ENCODE measurements at places on chromosomes 6 and 20. TPM values are rescaled to one million over a fixed set of nuclear protein-coding genes. Genes with fewer than 3 reads are reported as not detected.

- no peak for DNase-seq
Measured at GRCh38 chr6:166749666-166750065, 122.6 kb upstream of the RPS6KA2 start.

DNA sequence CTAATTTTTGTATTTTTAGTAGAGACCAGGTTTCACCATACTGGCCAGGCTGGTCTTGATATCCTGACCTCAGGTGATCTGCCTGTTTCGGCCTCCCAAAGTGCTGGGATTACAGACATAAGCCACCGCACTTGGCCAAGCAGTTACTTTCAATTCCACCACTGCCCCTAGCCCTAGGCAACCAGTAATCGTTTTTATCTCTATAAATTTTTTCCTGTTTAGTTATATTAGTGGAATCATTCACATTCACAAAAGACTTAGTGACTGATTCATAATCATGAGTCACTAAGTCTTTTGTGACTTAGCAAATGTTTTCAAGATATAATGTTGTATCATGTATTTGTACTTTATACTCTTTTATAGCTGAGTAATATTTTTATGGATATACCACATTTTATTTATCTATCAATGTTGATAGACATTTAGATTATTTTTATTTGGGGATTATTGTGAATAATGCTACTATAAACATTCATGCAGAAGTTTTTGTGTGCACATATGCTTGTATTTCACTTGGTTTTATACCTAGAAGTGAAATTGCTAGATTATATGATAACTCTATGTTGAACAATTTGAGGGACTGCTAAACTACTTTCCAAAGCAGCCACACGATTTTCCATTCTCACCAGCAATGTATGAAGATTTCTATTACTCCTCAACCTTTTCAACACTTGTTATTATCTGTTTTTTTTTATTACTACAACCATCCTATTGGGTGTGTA is 421.4 kb upstream of the ID4 start:
- peak; percentile 67 for DNase-seq

GRCh38 chr20:41367956-41368355 is 1.3 kb upstream of the EMILIN3 start:
- DNase-seq = no peak

- no peak for DNase-seq
Measured at GRCh38 chr6:165929607-165930006, 238.0 kb downstream of the TBXT start.

GRCh38 chr6:13787137-13787536 is 27.2 kb downstream of the MCUR1 start:
- DNase-seq = no peak

DNA sequence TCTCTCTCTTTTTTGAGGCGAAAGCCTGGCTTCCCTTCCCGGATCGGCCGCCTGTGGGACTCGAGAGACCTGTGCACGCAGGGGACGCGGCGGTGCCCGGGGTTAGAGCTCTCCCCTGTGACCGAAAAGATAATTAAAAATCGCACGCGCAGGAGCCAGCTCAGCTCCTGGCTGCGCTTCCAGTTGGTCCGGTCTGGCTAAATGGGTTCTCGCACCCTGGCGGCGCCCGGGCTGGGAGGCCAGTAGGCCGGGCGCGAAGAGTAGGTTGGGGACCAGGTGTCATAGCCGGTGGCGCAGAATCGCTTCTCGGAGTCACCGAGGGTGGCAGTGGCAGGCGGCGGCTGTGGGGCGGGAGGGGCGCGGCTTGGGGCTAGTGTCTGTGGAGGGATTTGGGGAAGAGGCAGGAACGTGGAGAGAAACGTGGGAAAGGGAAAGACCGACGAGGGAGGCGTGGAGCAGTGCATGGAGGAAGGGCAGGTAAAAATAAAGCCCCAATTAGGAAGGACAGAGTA is 41.9 kb upstream of the SUPT3H start:
- DNase-seq = no peak

DNA sequence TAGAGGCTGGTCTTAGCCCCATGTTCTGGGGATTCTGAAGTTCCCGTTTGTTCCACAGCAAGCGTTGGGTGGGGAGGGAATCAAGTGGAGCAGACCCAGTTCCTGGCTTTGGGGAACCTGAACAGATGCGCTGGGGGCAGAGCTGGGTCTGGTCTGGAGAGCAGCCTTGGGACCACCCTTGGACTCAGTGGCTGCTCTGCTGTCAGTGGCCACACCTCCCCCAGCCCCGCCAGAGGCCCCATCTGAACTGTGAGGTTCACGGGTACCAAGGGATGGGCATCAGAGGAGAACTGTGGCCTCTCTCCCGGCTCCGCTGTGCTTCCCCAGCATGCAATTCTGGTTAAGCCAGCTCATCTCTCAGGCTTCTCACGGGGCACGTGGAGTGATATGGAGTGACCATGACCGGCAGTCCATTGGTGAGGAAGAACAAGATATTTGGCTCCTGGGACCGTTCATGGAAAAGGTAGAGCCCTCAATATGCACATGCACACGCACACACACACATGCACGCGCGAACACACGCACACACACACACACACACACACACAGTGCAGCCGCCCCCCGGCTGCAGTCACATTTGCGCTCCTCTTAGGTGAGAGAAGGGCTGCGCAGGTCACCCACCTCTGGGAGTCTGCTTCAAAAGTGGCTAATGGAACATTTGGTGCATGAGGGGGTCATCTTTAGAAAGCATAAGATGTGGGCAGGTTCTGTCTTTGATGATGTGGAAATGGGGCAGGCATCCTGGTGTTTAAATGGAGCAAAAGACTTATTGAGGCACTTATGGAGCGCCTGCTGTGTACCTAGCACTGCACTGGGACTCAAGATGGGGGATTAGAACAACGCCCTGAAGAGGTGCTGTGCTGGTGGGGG is 6.0 kb downstream of the DLGAP4 start:
- no peak for DNase-seq

GRCh38 chr20:38962928-38963401 is 821 bp downstream of the DHX35 start:
- no peak for DNase-seq

DNA sequence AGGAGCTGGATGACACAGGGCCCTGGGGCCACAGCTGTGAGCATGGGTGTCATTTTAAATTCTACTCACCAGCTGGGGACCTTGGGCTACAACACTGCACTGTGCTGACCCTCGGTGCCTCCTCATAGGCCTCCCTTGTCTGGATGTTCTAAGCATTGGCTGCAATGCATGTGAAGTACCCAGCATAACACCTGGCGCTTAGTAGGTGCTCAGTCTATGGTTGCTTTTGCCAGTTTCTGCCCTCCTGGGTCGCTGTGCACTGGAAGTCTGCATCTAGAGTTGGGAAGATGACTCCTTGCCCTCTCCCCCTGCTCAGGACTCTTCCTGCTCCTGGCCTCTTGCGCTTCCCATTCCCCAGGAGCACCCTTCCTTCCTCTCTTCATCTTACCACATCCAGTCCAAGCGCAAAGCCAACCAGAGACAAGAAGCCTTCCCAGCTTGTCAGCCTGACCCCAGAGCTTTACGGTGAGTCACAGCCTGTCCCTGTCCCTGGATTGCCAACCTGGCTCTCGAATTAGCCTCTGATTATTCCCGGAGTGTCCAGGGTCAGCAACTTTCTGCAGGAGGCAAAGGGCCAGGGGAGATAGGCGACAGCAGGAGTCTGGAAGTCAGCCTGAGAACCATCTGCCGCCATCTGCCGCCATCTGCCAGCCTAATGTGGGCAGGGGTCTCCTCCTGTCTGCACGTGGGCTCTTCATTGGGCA is 8.8 kb downstream of the SLC13A3 start:
- DNase-seq = no peak

- peak; percentile 75 for DNase-seq
Measured at GRCh38 chr6:12289365-12289919, 719 bp upstream of the EDN1 start.

GRCh38 chr20:12331236-12331635 is 413.5 kb downstream of the BTBD3 start:
- no peak for DNase-seq

DNA sequence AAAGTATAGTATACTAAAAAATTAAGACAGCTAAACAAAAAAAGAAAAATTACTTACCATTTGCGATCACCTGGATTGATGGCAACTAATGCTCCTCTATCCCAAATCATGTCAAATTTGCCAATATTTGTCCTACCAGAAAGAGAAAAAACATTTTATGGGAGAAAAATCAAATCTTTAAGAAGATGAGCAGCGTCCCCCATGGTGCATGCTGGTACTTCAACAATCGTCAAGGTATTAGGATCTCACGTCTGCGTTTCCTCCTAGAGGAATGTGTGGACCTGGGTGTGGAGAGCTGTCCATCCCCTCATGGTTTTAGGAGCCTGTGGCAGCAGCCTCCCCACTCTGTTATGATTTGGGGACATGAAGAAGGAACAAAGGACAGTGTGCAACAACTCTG is 16.0 kb downstream of the TPMT start:
- no peak for DNase-seq

DNA sequence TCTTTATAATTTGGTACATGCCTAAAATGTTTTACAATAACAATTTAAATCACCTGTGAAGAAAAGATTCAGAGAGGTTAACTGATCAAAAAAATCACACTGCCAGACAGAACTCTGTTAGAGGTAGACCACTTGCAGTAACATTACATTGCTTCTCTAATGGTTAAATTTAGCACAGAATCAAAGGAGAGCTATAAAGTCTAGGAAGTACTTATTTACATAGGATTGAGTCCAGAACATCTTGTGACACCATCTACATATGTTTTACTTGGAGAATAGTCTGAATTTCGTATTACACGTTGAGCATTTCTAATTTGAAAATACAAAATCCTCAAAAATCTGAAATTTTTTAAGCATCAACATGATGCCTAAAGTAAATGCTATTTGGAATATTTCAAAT is 17.2 kb upstream of the TBC1D20 start:
- no peak for DNase-seq

DNA sequence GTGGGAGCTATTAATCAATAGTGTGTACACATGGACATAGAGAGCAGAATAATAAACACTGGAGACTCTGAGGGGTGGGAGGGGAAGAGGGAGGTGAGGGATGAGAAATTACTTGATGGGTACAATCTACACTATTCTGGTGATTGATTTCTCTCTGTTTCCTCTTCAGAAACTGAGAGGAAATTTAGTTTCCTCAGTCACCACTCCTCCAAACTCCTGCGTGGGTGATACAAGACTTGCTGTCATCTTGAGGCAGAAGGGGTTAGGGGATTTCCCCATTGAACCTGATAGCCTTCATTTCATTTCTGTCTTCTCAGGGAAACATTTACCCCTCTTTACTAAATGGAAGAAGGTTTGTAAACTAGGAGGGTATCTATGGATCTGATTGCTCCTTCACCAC is 84.3 kb upstream of the ESR1 start:
- DNase-seq = no peak

- peak; percentile 17 for DNase-seq
Measured at GRCh38 chr6:158322724-158323560, 10.7 kb downstream of the TULP4 start.

DNA sequence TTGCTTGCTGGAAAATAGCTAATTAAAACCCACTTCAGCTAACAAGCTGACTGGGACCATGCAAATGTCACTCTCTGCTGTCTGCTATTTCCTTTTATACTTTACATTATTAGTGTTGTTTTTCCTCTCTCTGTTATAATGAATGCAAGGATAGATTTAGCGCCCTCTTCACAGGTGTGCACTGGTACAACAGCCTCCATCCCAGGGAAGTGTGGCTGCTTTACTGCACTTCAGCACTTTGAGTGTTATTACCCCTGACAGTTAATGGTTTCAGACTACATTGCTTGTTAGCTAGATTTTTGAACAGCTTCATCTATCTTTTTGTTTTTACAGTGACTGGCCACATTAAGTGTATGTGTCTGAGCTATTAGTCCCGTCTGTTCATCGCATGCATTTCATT is 405.7 kb downstream of the RNF144B start:
- no peak for DNase-seq

DNA sequence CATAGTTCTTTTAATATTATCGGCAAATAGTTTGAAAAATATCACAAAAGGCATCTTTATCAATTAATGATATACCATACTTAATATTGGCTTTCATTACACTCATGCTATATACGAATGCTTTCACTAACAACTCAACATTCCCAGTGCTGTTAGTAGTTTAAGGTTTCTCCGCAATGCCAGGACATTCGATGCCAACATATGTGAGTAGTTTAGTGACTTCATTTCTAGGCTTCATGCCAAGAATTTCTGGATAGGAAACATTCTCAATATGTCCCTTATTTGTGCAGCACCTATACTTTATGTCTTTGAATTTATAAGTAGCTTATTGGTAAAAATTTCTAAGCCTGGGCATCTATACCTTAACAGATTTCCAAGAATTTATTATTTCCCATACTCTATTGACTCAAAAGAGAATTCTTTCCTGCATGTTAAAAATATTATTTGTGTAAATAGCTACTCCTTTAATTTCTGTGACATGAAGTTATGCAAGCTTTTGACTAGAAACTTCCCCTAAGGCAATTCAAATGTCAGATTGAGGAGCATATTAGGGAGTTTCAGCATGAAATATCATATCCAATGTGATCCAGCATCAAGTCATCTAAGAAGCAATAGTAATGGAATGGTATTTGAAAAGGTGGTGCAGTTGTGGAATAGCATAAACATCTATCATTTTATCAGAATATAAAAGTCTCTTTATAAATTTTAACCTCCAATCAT is 236.0 kb upstream of the STXBP5 start:
- peak; percentile 70 for DNase-seq

DNA sequence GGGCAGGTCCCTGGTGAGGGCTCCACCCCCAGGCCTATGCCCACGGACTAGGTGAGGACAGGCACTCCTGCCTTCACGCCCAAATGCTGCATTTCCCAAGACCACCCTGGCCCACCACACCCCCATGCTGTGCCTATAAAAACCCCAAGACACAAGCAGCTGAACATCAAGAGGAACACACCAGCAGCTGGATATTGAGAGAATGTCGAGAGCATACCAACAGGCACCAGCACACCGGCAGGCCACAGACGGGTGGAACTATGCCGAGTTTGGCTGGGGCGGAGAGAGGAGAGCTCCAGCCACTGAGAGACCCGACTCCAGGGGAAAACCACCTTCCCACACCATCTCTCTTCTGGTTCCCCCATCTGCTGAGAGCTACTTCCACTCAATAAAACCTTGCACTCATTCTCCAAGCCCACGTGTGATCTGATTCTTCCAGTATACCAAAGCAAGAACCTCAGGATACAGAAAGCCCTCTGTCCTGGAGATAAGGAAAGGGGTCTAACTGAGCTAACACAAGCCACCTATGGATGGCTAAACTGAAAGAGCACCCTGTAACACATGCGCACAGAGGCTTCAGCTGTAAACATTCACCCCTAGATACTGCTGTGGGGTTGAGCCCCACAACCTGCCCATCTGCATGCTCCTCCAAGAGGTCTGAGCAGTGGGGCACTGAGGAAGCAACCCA is 316.2 kb downstream of the FOXC1 start:
- no peak for DNase-seq

The ECT2L gene
- total RNA-seq = not detected

The MUCL3 gene
- 0.43 TPM for total RNA-seq

The KIAA0408 gene
- 0.60 TPM for total RNA-seq

The HLA-DOA gene
- not detected for total RNA-seq

The UNC5CL gene
- total RNA-seq = 0.62 TPM

The CRYBG1 gene
- 45.2 TPM for total RNA-seq

The SLC22A7 gene
- total RNA-seq = not detected

The THBS2 gene
- total RNA-seq = 151 TPM

The TAB2 gene
- total RNA-seq = 20.9 TPM

The ALDH8A1 gene
- total RNA-seq = 0.69 TPM

The KCNK16 gene
- not detected for total RNA-seq

The MCHR2 gene
- total RNA-seq = not detected

The TCP11 gene
- total RNA-seq = not detected
